ENCODE measurements at places on chromosomes 5 and 9.

GRCh38 chr9:113298924-113299770 is 4.0 kb downstream of the RNF183 start:
- no peak for DNase-seq

DNA sequence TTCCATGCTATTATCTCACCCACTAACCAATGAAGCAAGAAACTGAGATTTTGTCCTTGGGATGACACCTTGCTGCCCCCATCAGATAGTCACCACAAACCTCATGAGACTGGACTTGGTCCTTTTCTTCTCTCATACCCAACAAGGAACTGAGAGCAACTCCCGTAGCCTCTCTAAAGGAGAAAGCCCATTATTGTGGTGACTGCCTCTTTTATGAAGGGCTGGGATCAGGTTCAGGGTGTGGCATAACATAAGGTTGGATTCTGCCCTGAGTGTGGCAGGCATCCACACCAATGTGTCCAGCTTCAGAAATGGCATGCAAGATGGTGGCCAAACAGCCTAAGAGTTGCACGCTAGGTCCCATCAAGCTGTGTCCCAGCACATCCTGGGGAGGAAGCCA is 1.3 kb upstream of the ACTL7A start:
- no peak for DNase-seq

GRCh38 chr5:172417983-172418630 is 36.2 kb downstream of the SH3PXD2B start:
- DNase-seq = no peak

DNA sequence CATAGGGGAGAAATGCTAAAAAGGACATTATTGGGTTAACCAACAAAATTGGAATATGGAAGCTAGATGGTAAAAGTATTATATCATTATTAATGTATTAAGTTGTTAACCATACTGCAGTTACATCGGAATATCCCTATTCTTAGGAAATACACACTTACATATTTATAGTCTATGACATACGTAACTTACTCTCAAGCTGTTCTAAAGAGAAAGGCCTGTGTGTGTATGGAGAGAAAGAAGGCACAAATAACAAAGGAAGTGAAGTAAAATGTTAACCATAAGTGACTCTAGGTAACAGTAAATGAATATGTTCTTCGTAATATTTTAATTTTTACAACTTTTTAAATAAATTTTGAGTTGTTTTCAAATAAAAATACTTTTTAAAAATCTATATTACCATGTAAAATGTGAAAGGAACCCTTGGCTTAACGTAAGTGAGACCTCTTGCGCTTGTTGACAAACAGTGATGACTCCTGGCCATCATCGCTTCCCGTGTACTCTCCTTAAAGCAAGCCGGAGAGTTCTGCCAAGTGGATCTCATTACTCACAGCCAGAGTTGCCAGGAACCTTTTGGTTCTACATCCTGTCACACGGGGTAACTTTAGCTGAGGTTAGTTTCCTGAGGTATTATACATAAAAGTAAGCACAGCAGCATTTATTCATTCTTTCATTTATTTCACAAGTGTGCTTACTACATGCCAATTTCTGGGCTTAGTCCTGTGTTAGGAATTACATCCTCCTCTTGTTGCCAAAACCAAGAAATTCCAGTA is 165.4 kb downstream of the EPB41L4A start:
- no peak for DNase-seq

DNA sequence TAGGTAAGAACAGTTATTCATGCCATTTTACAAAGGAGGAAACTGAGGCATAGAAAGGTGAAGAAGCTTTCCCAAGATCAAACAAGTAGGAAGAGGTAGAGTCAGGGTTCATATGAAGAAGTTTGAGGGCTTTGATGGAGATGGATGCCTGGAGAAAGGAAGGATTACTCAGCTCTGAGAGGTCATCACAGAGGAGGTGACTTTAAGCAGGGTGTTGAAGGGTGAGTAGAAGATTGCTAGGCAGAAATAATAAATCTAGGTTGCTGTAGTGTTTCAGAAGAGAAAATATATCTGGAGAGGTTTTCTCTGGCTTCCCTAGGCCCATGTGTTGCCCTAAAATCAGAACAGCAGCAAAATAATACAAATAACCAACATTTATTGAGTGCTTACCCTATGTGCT is 196.3 kb downstream of the PALM2AKAP2 start:
- no peak for DNase-seq

GRCh38 chr9:9054354-9054992 is 1254.9 kb upstream of the DMAC1 start:
- no peak for DNase-seq

DNA sequence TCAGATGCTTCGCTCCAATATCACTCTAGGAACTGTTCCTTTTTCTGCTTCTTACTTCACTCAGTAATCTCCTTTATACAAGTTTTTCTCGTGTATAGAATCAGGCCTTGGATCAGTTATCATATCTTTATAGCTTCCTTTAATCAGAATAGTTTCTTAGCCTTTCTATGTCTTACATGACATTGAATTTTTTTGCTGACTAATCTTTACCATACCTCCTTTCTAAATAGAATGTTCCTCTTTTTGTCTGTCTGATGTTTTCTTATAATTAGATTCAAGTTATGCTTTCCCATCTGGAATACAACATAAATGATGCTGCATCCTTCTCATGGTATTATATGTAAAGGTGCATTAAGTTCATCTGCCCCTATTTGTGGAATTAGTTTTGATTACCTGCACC is 40.2 kb upstream of the TYRP1 start:
- no peak for DNase-seq

- no peak for DNase-seq
Observed at GRCh38 chr5:67401172-67401571, 204.6 kb upstream of the CD180 start.

DNA sequence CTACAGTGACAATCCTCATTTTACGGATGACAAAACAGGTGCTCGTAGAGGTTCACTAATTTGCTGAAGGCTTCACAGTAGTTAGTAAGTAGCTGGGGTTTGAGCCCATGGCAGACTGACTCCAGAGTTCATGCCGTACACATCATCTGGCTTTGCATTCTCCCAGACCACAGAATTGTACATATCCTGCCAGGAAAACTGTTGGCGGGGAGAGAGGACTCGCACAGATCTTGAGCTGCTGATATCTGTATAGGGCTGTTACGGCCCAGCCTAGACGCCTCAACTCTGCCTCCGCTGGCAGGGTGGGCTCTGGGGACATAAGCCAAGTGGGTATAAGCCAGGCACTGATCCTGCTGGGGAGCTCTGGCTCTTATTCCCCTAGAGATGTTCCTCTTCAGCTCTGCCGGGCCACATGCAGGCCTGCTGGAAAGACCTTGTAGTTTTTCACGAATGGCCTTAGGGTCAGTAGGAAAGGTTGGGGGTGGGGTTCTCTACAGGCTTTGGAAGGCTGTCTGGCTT is 16.3 kb downstream of the LARP1 start:
- DNase-seq = no peak

DNA sequence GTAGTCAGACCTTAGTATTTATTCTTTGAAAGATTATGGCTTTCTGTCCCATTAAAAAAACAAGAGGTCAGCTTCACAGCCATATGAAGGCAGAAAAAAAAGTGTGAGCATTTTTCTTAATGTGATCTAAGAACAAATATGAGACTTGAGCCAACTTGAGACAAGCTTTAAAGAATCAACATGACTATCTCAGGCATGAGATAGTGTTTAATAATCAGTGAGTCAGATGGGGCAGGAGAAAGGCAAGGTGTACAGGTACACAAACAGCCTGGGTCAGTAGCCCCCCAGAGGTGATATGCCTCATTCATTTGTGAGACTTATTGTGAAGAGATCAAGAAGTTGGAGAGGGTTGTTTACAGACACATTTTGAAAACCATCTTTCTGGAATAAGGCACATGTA is 83.6 kb downstream of the GDNF start:
- DNase-seq = peak; percentile 41

DNA sequence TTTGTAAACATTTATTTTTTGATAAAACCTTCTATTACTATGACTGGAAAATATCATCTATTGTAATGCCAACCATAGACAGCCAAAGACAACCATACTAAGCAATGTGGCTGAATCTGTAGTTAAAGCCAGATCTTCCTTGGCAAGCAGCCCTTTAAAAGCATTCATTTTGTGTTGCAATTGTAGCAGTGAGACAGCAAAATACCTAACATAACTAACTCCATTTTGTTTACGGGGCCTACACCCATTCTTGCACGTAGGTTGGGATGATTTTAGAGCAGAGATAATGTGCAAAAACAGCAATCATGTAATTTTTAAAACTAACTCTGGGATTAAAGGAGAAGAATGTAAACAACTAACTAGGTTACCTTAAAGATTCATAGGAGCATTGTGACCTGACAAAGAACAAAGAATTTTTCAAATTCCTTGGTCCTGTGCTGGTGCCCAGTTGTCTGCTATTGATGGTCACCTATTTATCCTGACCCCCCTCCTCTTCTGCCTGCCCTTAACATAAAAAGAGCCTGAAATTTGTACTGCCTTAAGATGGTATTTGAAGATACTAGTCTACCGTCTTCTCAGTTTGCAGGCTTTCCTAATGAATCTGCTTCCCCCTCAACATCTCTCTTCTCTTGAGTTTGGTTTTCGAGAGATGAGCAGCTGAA is 10.6 kb downstream of the IFNA1 start:
- DNase-seq = no peak

GRCh38 chr9:16029046-16029615 is 476.3 kb downstream of the CCDC171 start:
- DNase-seq = no peak

GRCh38 chr5:23588841-23589326 is 81.5 kb downstream of the PRDM9 start:
- DNase-seq = no peak

DNA sequence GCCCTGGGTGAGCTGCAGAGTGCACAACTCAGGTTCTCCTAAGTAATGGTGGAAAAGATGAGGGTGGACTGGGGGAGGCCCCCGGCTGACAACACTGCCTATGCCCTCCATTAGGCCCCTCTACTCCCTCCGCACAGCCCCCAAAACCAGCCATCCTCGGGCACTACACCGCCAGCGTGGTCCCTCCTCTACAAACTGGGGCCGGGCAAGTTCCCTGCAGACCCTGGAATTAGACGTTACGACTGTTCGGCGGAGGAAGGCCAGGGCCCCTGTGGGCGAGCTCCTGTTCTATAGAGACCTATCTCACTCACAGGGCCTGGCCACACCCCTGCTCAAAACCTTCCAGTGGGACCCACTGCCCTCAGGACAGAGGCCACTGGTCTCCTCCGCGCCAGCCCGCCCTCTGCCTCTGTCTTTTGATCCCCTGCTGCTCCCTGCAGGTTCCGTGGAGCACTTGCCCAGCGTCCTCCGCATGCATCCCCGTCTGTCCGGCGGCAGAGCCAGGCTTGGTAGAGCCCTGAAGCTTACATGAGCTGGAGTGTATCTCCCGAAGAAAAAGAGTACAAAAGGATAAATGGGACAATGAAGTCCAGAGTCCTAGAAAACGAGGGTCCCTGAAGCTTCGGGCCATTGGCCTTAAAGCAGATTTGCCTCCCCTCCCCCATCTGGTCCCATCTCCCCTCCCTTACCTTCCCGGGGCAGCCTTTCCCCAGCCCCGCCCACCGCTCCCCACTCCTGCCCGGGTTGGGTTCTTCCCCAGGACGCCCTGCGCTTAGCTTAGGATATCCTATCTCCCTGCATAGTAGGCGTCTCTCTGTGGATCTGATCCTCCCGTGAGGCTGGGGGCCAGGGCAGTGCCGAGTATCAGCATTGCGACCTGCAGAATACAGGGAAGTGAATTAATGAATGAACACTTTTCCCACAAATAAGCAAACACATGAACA is 71.3 kb downstream of the HRH2 start:
- DNase-seq = no peak

GRCh38 chr9:16315720-16316119 is 554.8 kb downstream of the BNC2 start:
- no peak for DNase-seq

DNA sequence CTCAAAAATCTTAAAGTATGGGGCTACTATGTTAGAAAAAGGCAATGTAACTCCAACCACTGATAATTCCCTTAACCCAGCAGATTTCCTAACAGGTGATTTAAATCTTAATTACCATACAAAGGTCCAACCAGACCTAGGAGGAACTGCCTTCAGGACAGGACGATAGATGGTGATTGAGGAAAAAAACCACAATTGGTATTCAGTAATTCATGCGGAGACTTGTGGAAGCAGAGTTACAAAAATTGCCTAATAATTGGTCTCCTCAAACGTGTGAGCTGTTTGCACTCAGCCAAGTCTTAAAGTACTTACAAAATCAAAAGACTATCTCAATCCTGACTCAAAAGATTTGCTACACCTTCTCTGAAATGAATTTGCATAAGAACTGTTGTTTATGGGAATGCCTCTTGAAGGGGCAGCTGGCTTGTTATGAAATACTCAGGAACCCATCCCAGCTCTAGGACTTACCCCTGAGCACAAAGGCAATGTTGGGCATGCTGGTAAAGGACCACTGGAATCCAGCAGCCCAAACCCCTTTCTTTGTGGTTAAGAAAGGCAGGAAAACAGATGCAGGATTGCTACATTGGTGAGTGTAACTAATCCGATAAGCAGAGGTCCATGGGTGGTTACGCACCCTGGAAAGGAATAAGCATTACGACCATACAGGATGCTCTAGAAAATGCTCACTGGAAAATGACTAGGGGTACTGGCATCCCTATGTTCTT is 26.7 kb upstream of the EPB41L4A start:
- DNase-seq = no peak

GRCh38 chr5:128213340-128213739 is 129.8 kb downstream of the SLC12A2 start:
- peak; percentile 54 for DNase-seq

GRCh38 chr5:30627945-30628344 is 565.5 kb upstream of the CDH6 start:
- no peak for DNase-seq

GRCh38 chr9:72022841-72023240 is 37.6 kb downstream of the C9orf57 start:
- DNase-seq = no peak

DNA sequence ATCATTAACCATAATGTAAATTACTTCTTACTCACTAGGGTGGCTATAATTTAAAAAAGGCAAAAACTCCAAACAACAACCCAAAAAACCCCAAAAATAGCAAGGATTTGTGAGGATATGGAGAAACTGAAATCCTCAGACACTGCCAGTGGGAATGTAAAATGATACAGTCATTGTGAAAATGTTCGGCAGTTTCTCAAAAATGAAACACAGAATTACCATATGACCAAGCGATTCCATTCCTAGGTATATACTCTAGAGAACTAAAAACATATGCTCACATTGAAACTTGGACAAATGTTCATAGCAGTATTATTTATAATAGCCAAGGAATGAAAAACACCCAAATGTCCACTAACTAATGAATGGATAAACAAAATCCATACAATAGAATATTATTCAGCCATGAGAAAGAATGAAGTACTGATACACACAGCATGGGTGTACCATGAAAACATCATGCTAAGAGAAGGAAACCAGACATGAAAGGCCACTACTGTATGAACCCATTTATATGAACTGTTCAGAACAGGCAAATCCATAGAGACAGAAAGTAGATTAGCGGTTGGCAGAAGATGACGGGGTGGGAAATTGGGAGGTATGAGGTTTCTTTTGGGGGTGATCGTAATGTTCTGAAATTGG is 119.1 kb downstream of the MAPKAP1 start:
- DNase-seq = no peak
